Lung microvascular endothelial cell (primary cell): ENCODE measurements at places on chromosomes 4 and X. TPM values are rescaled to one million over a fixed set of nuclear protein-coding genes. Genes with fewer than 3 reads are reported as not detected.
A peak's percentile ranks its signal among the peaks of the same experiment; 100 is the strongest.

- DNase-seq: peak; percentile 81
Measured at GRCh38 chr4:10074767-10075105, 41.9 kb downstream of the WDR1 start.

GRCh38 chr4:185202984-185203485, 765 bp downstream of the CFAP97 start:
- peak; percentile 46 for DNase-seq

P2RY10 gene
- total RNA-seq: not detected in 2 replicates

RNF175 gene
- total RNA-seq: under 0.01 and 0.20 TPM in 2 replicates

UBE2A gene
- total RNA-seq: 14.6 and 16.3 TPM in 2 replicates

CT45A1 gene
- total RNA-seq: not detected in 2 replicates

TLR6 gene
- total RNA-seq: under 0.01 and 0.22 TPM in 2 replicates
